Suprapubic skin (tissue), 4 donors: ENCODE measurements at places on chromosomes 12 and 14.

GRCh38 chr14:74548881-74549280, 55.3 kb downstream of the ISCA2 start:
- no peak for DNase-seq

- no peak for DNase-seq
These were observed 31.5 kb upstream of the SRP54 start for GRCh38 chr14:34951286-34951685.

DNA sequence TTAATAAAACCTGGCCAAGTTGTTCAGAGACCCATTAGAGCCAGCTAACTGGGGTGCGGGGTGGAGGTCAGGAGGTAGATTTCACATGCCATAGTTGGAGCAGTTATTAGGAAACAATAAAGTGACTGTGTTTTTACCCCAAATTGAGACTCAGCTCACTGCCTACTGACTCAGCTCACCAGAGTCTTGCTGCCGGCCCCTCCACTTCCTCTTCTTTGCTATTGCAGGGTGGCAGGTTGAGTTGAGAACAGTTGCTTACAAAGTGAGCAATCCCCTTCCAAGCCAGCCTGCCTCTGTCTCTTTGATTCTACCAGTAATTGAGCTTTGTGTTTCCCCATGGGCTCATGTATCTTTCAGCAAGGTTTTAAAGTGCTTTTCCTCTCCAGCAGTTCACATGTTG, 12.9 kb downstream of the ST8SIA1 start:
- DNase-seq: no peak

DNA sequence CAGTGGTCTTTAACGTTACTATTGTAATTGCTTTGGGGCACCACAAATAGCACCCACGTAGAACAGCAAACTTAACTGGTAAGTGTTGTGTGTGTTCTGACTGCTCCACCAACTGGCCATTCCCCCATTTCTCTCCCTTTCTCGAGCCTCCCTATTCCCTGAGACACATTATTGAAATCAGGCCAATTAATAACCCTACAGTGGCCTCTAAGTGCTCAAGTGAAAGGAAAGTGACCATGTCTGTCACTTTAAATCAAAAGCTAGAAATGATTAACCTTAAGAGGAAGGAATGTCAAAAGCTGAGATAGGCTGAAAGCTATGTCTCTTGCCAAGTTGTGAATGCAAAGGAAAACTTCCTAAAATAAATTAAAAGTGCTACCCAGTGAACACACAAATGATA, 22.3 kb downstream of the PPP1R13B start:
- DNase-seq: no peak

DNA sequence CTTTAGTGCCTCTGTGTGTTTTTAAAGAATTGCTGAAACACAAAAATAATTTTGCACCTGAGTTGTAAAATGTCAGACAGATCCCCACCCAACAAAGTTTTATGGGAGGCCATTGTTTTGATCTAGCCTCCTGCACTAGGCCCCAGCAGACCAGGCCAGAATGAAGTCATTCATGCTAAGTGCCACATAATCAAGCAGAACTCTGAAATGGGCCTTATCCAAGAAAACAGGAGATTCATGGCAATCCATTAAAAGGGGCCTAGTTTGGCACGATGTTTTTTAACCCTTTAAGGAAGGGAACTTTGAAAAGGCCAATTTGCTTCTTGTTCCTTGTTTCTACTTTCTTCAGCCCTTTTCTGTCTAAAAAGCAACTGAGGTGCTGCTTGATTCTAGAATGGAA, 260.9 kb downstream of the ITPR2 start:
- DNase-seq: no peak

GRCh38 chr14:100764471-100765115, 37.9 kb downstream of the DLK1 start:
- DNase-seq: no peak

- DNase-seq: no peak
These were observed 30.2 kb downstream of the CACNA1C start for GRCh38 chr12:2083008-2083407.

DNA sequence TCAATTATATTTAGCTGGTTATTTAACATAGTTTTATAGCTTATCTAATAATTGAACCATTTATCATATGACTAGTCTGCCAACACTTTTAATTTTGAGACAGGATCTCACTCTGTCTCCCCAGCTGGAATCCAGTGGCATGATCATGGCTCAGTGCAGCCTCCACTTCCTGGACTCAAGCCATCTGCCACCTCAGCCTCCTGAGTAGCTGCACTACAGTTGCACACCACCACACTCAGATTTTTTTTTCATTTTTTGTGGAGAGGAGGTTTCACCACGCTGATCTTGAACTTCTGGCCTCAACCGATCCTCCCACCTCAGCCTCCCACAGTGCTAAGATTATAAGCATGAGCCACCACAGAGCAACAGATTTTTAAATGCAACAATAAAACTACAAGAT, 151.4 kb upstream of the MDGA2 start:
- DNase-seq: no peak

DNA sequence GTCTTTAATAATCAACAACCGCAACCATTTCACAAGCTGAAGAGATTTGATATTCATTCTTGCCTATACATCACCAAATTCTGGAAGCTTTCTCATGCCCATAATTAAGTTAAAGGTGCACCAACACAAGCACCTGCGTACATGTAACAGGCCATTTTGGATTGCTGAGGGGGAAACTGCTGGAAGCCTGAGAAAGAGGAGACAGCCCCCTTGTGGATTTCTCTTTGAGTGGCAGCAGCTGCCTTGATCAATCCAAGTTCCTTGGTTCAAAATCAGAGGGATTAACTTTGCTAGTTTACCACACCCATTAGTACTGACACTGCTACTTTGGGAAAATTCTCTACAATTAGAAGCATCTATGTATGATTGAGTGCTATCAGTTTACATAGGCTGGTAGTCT, 321.1 kb downstream of the NOVA1 start:
- DNase-seq: no peak

DNA sequence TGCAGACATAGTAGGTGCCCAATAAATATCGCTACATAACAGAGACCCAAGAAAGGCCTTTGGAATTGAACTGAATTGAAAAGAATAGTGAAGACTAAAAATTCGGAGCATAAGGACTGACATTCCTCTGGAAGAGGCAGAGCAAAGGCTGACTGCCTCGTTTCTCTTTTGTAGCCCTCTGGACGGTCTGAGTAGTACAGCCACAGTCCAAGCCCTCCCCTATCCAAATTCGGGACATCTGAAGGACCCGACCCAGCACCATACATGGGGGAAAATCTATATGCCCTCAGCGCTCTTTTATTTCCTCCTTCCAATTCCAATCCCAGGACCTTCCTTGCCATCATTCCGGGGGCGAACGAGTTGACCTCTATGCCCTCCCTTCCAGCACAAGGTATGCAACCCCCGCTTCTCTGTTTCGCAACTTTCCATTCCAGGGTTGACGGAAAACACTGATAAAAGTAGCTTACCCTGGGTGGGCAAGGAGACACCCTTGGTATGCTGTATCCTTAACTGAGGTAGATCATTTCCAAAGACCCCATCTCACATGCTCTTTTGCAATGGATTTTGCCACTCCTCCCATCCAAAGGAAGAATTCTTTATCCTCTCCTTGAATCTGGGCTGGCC, 127.4 kb upstream of the MAP1LC3B2 start:
- DNase-seq: no peak

- DNase-seq: no peak
These were observed 90.2 kb upstream of the TMTC2 start for GRCh38 chr12:82596483-82596882.

DNA sequence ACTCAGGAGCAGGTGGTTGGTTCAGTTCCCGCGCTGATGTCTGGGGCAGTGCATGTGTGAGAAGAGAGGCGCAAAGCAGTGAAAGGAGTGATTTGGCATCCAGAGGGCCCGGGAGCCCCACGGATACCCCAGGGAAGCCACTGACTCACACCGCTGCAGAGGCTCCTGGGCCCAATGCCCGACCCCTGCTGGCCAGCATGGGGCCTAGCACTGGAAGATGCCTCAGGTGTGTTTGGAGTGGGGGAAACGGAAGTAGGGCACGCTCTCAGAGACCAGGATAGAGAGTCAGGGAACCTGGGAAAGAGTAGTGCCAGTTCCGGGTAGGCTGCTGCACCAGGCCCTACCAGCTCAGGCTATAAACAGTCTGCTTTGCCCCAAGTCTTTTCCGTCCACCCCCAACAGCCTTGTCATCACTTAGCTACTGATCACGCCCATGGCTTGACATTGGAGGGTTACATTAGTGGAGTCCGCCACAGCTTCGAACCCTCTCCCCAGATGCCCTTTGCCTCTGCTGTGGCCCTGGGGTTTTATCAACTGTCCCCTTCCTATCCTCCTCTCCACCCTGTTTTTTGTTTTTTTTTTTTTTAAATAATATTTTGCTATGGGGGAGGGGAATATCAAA, 9.5 kb upstream of the CSAD start:
- no peak for DNase-seq

- no peak for DNase-seq
These were observed 2.9 kb downstream of the RAD52 start for GRCh38 chr12:946631-947030.

DNA sequence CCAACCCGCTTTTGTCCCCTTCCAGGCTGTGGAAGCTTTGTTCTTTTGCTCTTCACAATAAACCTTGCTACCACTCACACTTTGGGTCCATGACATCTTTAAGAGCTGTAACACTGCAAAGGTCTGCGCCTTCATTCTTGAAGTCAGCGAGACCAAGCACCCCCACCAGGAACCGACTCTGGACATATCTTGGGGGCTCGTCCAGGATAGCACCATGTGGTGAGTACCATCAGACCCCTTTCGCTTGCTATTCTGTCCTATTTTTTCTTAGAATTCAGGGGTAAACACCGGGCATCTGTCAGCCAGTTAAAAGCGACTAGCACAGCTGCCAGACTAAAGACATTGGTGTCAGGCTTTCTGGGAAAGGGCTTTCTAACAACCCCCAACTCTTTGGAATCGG, 137.6 kb upstream of the PPFIA2 start:
- DNase-seq: no peak

DNA sequence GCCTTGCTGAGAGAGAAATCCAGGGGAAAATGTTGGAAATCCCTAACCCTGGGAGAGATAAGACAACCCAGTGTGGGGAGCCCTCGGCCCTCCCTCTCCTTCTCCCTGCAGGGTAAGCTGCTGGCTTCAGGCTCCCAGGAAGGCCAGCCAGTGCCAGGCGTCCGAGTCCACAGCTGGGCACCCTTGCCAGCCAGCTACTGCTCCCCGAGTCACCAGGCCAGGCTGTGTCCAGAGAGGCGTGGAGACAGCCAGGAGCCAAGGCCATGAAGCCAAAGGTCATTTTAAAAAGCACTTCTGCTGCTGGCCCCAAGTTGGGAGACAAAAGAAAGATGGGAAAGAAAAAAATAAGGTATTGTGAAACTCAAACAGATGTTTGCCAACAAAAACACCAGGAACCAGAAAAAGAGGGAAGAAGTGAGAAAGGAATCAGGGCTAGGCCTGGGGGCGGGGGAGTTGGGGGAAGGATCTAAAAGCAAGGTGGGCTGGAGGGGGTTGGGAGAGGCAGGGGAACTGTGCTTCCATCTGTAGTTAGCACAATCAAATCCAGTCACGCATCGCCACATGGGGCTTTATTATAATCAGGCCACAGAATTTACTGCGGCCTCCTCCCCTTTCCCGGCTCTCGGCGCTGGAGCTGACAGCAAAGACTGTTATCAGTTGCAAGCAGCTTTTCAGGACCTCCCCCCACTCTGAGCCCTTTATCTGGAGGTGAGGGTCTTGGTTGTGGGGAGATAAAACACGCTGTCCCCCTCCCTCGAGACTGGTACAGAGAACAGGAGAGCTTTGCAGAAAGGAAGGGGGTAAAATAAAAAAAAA, 33.5 kb downstream of the RBM19 start:
- DNase-seq: no peak

GRCh38 chr12:120759591-120760348, 34.1 kb downstream of the ACADS start:
- no peak for DNase-seq

DNA sequence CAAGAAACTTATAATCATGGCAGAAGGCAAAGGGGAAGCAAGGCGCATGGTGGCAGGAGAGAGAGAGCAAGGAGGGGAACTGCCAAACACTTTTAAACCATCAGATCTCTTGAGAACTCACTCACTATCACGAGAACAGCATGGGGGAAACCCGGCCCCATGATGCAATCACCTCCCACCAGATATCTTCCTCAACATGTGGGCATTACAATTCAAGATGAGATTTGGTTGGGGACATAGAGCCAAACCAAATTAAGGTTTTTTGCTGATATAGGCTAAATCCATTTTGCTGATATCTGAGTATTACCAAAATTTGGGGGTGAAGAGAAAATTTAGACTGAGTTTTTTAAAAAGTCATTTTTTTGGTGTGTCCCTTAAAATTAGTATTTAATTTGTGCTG, 54.9 kb upstream of the TMX1 start:
- DNase-seq: no peak

- no peak for DNase-seq
These were observed 1.2 kb upstream of the GIT2 start for GRCh38 chr12:109997393-109997792.

DNA sequence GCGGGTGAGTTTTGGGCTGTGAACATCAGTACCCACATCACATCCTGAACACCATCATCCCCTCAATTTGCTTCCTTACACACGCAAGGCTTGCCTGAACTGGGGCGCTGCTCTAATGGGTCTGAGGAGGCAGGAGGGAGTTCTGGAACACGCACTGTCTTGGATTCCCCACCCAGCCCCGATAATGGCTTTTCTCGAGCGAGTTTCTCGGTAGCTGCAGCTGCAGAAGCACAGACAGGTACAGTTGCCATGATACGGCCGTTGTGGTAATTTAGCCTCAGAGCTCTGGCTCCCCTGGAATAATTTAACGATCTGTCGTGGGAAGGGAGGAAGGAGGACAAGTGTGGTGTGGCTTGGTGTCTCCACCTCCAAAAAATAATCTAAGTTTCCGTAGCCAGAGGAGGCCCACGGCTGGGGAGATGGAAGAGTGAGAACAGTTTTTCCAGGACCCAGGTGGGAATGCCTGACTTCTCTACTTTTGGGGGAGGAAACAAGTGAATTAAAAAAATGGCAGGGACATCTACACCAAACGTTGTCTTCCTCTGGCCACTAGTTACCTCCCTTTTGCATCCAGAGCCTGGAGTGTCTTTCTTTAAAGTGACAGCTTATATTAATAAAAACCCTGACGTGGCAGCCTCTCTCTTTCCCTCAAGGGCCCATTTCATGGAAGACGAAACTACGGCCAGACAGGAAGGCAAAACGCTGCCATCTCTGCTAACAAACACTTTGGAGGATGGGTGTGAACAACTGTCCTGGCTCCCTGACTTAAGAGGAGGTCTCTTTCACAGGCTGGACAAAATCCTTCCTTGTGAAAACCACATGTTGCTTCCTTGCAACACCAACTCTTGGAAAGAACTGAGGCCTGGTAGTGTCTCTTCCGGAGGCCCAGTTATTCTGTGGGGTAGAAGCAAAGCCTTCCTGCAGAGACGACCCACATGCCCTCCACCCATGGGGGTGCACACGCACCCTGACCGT, 84.8 kb downstream of the RBM19 start:
- no peak for DNase-seq

DNA sequence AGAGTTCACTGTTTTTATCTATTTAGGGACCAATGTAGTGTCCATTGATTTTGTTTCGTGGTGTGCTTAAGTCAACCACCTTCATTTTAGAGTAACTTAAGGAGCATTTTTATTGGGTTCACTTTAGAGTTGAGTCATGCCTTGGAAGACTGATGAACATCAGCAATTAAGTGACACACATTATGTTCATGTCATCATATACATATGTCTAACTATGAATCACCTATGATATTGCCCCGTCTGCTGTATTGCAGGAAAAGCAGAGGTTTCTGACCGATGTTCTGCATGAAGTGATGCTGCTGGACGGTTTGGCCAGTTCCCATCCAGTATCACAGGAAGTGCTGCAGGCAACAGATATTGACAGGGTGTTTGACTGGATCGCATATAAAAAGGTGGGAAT, 227.1 kb downstream of the TRHDE start:
- DNase-seq: no peak

GRCh38 chr12:104653730-104654664, 197.2 kb downstream of the CHST11 start:
- DNase-seq: no peak
